ENCODE measurements at places on chromosomes 7 and 10.

GRCh38 chr10:17278607-17279240, 50.7 kb downstream of the VIM start:
- no peak for DNase-seq

- no peak for DNase-seq
Measured at GRCh38 chr10:31623947-31624346, 304.7 kb downstream of the ARHGAP12 start.

DNA sequence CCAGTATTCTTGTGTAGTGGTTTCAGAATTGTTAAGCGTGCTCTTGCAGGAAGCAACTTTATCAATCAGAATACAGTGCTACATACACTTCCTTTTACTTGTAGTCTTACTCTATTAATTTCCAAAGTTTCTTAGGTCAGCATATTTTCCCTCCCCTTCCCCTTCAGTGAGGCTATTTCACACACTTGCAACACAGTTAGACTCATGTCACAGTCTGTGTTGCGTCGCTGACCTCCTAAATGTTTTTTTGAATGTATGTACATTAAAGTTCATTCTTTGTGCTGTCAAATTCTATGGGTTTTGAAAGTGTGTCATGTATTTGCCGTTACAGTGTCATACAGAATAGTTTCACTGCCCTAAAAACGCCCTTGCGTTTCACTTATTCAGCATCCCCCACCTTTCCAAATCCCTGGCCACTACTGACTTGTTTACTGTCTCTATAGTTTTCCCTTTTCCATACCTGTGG, 5.4 kb upstream of the HKDC1 start:
- DNase-seq: no peak

DNA sequence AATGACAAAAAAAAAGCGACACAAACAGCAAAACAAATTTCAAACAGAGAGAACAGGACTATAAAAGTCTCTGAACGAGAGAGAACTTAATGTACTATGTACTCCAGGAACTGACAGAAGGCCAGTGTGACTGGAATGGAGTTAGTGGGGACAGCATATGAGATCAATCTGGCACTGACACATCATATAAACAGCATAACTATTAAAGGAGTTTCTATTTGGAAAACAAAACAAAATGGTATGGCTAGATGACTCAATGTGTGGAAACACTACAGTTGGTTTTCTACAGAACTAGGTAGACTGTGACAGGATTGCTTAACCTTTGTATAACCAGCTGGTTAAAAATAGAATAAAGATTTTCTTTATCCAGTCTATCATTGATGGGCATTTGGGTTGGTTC, 232.9 kb upstream of the KAT6B start:
- no peak for DNase-seq

DNA sequence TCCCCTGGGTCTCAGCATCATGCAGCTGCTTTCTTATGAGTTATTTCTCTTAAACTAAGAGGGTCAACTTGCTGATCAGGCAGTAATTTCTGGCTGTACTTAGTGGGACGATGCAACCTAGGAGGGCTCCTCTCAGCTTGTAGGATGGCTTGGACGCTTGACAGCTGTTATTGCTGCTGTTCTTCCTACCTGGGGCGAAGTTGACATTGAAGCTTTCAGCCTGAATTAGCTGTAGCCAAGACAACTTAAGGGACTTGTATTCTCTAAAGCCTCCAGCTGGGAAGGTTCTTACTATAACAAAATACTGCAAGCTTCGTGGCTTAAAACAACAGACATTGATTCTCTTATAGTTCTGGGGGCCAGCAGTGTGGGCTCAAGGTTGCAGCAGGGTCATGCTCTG, 224.9 kb downstream of the ACTR3B start:
- DNase-seq: no peak

GRCh38 chr10:123154711-123155505, 706 bp downstream of the BUB3 start:
- peak; percentile 77 for DNase-seq

- no peak for DNase-seq
Measured at GRCh38 chr10:59212301-59212798, 35.9 kb downstream of the PHYHIPL start.

GRCh38 chr10:131779661-131780394, 121.0 kb upstream of the PPP2R2D start:
- DNase-seq: no peak

DNA sequence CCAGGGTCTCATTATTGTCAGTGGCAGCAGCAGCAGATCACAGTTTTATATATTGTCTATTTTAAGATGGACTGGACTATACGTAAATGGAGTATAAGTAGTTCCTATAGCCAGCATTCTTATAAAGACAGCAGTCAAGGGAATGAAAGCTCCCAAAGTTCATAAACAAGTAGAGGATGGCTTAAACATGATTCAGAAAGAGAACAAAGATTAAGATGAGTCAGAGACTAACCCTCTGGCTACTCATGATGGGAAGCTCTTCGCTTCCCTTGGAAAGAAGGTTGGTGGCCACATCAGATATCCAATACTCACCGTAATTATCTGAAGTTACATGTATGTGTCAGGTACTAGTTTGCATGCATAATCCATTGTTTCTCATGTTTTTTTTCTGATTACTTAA, 277.0 kb downstream of the INHBA start:
- no peak for DNase-seq

GRCh38 chr7:318878-319661, 29.1 kb downstream of the FOXL3 start:
- DNase-seq: no peak

GRCh38 chr7:103989200-103989784, at the start of gene RELN:
Gene RELN (minus strand): TSS chr7:103989658. CDS start chr7:103989356, 302 bp downstream.
- peak; percentile 28 for DNase-seq

GRCh38 chr7:12965767-12966166, 278.3 kb downstream of the ARL4A start:
- no peak for DNase-seq

DNA sequence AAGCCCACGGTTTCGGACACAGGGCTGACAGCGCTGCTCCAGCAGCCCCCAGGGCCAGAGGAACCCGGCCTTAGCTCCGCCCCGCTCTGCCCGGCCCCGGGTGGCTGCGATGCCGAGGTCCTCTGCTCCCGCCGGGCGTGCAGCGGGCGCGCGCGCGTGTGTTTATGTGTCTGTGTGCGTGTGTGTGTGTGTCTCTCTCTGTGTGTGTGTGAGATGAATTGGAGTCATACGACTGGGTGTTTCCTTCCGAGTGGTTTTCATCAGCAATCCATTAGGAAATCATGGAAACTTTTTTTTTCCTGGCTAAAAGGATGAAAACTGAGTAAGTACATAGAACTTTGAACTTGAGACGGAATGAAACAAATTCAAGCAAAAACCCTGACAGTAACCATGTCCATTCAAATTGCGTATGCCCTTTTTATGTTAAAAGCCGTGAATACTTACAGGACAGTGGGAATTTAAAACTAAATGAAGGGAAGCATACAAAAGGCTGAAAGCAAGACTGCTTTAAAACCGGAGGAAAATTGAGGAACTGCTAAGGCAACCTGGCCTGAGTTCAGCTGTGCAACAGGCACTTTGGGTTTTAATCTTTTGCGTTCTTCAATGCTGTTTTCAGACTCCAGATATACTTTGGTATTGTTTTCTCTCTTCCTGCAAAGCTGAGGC, at the start of gene CPED1:
Gene CPED1 (plus strand): TSS at position 121 of the 666 bp plus-strand sequence. CDS start 911 bp downstream, outside the sequence.
- peak; percentile 26 for DNase-seq

GRCh38 chr7:84092207-84092606, 102.4 kb downstream of the SEMA3A start:
- no peak for DNase-seq

DNA sequence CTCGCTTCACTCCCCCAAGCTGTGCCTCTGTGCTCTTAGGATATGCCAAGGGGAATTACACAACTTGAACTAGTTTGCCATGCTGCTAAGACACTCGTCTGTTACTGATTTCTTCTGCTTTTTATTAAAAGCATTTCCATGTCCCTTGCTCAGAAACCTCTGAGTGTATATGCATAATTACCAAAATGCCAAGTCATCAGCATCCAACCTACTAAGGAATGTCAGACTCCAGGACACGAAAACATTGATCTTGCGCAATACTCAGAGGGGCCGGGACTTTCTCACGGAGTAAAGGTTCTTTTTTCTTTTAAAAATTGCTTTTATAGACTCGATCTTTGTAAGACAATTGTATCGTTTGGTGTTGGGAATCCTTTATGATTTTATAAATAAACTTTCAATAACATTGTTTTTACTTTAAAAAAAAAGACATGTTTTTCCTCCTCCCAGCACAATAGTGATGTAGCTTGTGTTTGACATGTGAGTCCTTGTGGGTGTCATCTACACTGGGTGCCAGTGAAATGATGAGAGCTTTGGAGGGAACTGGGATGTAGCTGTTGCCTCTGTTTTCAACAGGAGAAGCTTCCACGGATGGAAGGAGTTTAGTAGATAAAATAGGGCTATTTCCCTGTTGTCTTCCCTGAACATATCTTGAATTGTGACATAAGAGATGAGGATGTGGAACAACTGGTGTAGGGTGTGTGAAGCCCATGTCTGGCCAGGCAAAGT, 43.6 kb downstream of the CNNM1 start:
- no peak for DNase-seq

- DNase-seq: no peak
Measured at GRCh38 chr10:128398118-128398517, 271.9 kb upstream of the MKI67 start.

GRCh38 chr7:86645676-86646276, 2.1 kb downstream of the GRM3 start:
- DNase-seq: no peak

DNA sequence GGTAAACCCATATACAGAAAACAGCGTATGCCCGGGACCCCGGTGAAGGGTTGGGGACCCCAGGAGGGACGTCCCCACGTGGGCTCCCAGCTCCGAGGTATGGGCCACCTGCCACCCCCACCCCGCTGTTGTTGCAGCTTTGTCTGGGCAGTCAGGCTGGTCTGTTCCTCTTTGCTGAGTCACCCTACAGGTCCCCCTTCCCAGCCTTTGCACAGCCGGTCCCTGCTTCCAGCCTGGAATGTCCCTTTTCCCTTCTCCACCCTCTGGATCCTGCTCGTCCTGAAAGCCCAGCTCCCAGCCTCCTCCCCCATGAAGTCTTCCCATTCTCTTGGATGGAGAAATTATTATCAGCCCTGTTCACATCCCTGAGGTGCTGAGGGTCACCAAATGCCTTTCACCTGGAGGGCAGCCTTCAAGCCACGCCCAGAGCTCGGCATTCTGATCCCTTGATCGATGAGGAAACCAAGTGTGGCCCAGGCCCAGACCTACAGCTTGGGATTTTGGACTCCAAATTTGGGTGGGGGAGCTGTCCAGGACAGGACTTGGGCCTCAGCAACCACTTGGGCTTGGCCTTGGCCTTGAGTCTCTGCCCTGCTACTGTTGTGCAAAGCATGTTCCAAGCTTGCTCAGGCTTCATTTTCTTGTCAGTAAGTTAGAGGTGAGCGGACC, 2.6 kb downstream of the CLDN4 start:
- DNase-seq: no peak

DNA sequence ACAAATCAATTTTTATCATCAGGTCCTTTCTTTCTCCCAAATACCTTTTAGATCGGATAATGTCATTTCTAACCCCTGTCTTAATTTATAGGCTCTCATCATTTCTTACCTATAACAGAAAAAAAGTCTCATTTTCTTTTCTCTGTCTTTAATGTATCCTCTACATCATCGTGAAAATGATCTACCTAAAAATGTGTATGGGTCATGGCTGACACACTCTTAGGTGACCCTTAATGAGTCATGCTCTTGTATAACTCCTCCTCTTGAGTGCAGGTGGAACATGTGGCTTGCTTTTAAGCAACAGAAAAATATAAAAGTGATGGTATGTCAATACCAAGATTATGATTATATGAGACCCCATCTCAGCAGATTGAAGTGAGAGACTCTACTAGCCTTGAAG, 139.4 kb downstream of the SEMA3C start:
- no peak for DNase-seq

GRCh38 chr7:156865493-156865892, 27.5 kb downstream of the LMBR1 start:
- no peak for DNase-seq

GRCh38 chr7:23912065-23912464, 202.0 kb downstream of the STK31 start:
- no peak for DNase-seq

- no peak for DNase-seq
Measured at GRCh38 chr10:5655121-5655520, 11.3 kb downstream of the ASB13 start.

- no peak for DNase-seq
Measured at GRCh38 chr7:106883456-106884026, 18.5 kb downstream of the PIK3CG start.

DNA sequence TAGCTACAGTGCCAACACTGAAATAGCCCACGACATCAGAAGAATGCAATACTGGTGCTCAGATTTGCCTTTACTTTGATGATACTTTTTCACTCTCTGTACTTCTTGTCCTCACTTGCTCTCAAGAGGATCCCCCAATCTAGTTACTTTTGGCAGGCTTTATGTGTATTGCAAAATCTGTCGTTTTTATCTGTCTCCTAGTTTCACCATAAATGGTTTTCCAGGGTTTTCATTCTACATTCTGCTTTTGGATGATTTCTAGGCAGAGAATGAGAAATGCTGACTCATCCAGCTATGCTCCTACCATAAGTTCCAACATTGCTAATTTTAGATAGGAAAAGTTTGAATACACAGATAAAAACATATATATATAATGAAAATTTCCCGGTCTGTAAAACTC, 659.5 kb upstream of the NRG3 start:
- DNase-seq: no peak

DNA sequence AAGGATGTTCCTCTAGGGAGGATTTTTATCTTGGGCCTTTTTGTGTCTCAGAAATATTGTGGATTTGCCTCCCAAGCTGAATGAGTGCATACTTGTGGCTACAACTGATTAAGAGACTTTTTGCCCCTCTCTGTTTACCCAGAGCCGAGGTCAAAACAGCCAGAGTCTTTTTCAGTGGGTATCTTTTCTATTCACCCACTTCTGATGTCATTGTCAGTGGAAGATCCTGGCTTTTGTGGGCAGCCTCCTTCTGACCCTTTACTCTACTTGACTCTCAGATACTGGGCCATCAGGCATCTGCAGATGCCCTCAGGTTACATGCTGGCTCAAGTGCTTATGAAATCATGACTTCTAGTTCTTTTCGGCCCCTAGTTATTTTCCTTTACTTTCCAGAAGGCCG, 19.6 kb upstream of the PIP4K2A start:
- no peak for DNase-seq

DNA sequence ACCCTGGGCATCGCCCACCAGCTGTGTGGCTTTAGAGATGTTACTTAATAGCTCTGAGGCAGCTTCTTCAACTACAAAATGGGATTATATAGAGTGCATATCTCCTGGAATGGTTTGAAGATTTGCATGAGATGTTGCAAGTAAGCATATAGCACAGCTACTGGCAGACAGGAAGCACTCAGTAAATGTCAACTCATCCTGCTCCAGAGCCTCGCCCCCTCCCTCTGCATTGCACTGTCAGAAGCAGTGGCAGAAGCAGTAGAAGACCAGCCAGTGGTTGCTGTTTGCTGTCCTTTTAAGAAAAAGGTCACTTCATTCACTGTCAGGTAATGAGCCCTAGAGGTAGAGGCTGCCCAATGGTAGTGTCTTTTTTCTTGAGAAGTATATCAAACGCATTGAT, 180.0 kb upstream of the GHITM start:
- DNase-seq: no peak

GRCh38 chr7:116499168-116500077, at the start of gene CAV2:
Gene CAV2 (plus strand): TSS chr7:116499738. CDS start chr7:116499782, 44 bp downstream.
- peak; percentile 42 for DNase-seq

GRCh38 chr7:98133621-98134303, 27.1 kb downstream of the LMTK2 start:
- DNase-seq: no peak

All from GM13977 (cell line).